ENCODE measurements at places on chromosomes 6 and 20.

DNA sequence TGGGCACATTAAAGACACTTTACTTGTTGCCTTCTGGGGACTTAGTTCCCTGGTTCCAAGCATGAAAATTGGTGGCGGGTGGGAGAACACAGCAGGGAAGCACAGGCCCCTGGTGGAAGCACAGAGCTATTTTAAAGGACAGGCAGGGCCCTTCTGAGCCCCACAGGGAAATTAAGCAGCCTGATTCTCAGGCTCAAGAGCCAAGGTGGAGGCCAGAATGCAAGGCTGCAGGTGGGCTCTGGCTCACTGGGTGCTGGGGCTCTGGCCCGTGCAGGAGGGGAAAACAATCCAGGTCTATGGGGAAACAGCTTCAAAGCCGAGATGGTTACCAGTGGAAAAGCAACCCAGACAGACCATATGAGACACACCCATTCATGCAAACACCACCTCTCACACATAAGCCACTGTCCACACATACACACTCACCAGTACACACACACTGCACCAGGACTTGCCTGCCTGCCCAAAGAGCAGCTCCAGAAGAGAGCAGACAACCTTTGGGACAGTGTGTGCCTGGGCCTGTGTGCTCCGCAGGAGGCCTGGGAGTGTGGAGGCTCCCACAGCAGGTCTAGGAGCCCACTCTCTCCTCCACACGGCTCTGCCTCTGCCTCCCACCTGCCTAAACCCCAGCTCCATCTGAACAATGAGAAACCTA lies 30.6 kb downstream of the TFEB start:
- no peak overlapping the region for H3K4me3 ChIP-seq
- peak overlapping the region; percentile 63 for H3K27ac ChIP-seq
- H3K36me3 ChIP-seq, result peaks cover 5% of the 10 kb centered on the region
- DNase-seq, result no peak
- peaks cover 42% of the 10 kb centered on the region for H3K4me1 ChIP-seq

- DNase-seq, result no peak
- no peaks in the 10 kb centered on the region for H3K27me3 ChIP-seq
- H3K4me3 ChIP-seq, result no peak overlapping the region
- H3K4me1 ChIP-seq, result no peaks in the 10 kb centered on the region
Observed at GRCh38 chr6:4884646-4885340, 108.6 kb downstream of the CDYL start.

DNA sequence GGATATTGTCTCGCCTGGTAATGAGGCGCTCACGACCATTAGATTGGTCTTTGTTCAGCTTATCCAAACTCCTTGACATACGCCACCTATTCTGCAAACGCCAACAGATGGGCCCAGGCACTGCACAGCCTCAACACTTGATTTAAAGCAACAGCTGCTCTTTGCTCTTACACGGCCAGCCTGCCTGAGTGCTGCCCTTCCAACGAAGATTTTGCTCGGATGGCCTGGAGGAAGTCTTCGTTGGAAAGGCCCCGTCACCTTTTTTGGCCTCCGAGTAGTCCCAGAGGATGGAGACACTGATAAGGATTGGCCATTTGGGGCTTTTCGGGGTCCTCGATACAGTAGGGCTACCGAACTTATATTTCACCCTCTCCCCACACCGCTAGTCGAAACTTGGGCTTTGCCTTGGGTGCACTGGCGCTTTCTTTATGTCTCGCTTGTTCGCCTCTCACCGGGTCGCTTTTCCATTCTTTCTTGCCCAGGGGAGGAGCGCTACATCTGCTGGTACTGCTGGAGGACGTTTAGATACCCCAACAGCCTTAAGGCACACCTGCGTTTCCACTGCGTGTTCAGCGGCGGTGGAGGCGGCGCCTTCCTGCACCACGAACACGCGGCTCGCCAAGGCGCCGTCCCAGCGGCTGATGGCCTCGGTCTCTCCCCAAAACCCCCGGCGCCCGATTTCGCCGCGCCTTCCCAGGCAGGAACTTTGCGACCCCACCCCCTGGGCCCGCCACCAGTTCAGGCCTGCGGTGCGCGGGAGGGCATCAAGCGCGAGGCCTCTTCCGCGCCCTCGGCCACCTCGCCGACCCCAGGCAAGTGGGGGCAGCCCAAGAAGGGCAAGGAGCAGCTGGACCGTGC lies 6.1 kb downstream of the PRDM13 start:
- no peak for DNase-seq
- H3K4me1 ChIP-seq, result peaks cover 20% of the 10 kb centered on the region
- no peak overlapping the region for H3K27ac ChIP-seq
- H3K36me3 ChIP-seq, result no peaks in the 10 kb centered on the region
- H3K27me3 ChIP-seq, result peaks cover 96% of the 10 kb centered on the region

- H3K27ac ChIP-seq, result no peak overlapping the region
- H3K4me3 ChIP-seq, result no peak overlapping the region
- no peak for DNase-seq
Observed at GRCh38 chr6:3533981-3534380, 77.1 kb upstream of the SLC22A23 start.

DNA sequence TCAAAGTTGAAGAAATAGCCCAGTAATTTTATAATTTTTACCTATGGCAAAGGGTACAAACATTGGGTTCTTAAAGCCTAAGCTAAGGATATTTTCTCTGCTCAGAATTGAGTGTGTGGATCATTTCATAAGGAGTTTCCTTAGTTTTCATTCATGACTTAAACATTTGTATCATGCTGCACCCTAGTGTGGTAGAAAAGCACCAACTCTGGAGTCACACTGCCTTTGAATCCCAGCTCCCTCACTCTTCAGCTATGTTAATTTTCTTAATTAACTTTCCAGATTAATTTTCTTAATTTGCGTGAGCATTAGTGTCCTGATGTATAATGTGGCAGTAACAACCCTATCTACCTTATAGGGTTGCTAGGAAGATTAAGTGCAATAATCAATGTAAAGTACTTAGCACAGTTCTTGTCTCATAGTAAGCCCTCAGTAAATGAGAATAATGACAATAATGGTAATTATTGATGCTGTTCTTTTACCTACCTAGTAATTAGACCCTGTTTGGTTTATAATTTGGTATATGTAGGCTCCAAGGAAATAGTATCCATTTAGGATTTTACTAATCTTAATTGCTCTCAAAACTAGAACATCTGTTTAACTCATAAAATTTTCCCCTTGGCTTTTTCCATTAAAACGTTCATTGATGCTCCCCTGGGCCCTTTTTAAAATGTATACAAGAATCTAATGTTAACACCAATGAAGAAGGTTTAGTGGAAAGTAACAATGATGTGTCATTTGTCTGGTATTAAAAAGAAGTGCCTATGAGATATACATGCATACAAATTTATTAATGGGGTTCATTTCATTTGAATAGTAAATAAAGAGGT lies 31.6 kb downstream of the DSE start:
- no peaks in the 10 kb centered on the region for H3K27me3 ChIP-seq
- no peak overlapping the region for H3K27ac ChIP-seq
- DNase-seq, result no peak
- no peak overlapping the region for H3K4me3 ChIP-seq
- H3K36me3 ChIP-seq, result peaks cover 8% of the 10 kb centered on the region

DNA sequence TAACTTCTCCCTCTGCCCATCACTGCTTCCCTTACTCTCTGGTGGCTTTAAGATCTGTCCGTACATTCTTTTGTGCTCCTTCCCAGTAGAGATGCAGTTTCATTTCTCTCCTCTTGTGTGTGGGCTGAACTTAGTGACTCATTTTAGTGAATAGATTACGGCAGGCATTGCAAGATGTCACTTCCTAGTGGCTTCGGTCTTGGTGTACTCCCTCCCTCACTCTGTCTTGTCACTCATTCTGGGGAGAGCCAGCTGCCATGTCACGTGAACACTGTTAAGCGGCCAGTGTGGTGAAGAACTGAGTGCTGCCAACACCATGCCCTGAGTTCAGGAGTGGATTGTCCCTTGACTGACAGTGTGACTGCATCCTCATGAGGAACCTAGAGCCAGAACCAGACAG lies 115.9 kb downstream of the OTOR start:
- H3K4me3 ChIP-seq, result no peak overlapping the region
- H3K36me3 ChIP-seq, result no peaks in the 10 kb centered on the region
- no peak for DNase-seq
- no peaks in the 10 kb centered on the region for H3K4me1 ChIP-seq
- no peak overlapping the region for H3K27ac ChIP-seq

DNA sequence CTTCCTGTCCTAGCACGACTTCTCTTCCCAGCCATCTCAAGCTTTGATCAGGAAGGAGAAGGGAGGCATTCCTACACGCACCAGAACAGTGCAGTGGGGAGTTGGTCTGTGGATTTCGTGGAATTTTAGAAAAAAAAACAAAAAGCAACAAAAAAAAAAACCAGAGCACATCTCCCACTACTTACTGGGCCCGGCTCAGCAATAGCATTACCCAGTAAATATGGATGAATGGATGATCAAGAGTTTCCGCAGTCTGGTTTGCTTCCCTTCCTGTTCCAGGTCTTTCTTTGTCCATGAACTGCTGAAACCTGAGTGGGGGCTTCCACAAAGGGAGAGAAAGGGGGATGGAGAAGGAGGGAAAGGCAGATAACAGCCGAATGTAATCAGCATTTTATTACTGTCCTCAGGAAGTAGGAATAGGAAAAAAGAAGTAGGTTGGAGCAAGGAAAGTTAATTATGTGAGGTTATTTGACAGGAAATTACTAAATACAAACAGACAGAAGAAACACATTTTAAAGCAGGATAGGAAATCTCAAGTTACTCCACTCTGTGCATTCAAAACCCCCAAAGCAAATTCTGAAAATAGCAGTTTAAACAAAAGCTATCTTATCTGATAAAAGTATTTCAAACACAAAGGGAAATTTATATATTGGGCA lies 349.0 kb downstream of the PRL start:
- DNase-seq, result no peak

DNA sequence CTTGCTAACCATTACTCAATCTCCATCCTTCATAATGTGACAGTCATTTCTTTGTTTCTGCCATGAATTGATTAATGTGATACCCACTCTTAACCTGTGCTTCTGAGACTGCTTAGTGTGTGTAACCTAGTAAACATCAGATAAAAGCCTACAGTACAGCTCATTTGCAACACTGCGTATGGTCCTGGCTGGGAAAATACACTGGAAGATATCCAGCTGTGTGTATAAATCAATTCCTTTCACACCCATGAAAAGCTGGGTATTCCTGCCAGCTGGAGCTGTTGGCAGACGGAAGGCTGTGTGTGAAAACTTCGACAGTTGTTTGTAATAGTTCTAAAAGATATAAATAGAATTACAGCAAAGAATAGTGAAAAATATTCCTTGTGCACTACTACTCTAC lies 509.2 kb downstream of the FRK start:
- H3K4me3 ChIP-seq, result no peak overlapping the region
- H3K27me3 ChIP-seq, result no peaks in the 10 kb centered on the region
- H3K27ac ChIP-seq, result no peak overlapping the region
- DNase-seq, result no peak
- no peaks in the 10 kb centered on the region for H3K4me1 ChIP-seq
- H3K36me3 ChIP-seq, result no peaks in the 10 kb centered on the region

GRCh38 chr6:146944077-146944476 lies 260.1 kb upstream of the STXBP5 start:
- no peak for DNase-seq
- no peaks in the 10 kb centered on the region for H3K36me3 ChIP-seq
- no peaks in the 10 kb centered on the region for H3K27me3 ChIP-seq
- no peak overlapping the region for H3K27ac ChIP-seq

DNA sequence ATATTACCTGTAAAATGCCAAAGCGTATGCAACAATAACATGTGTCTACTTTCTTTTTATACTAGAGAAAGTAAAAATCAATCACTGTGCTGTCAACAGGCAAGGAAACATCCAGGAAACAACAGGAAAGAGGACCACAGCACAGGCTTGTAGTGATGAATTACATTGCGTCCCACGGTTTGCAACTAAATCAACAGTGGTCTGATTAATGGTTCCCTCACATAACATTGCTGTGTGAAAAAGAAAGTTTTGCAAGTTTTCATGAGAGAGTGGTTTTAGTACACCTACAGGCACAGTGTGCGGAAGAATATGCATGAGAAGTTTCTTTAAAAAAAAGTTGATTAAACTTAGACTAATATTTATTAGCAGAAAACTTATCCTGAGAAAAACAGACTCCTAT lies 329.5 kb upstream of the HSF2 start:
- no peak overlapping the region for H3K4me3 ChIP-seq
- no peaks in the 10 kb centered on the region for H3K36me3 ChIP-seq
- H3K4me1 ChIP-seq, result no peaks in the 10 kb centered on the region
- no peak for DNase-seq
- H3K27me3 ChIP-seq, result no peaks in the 10 kb centered on the region

DNA sequence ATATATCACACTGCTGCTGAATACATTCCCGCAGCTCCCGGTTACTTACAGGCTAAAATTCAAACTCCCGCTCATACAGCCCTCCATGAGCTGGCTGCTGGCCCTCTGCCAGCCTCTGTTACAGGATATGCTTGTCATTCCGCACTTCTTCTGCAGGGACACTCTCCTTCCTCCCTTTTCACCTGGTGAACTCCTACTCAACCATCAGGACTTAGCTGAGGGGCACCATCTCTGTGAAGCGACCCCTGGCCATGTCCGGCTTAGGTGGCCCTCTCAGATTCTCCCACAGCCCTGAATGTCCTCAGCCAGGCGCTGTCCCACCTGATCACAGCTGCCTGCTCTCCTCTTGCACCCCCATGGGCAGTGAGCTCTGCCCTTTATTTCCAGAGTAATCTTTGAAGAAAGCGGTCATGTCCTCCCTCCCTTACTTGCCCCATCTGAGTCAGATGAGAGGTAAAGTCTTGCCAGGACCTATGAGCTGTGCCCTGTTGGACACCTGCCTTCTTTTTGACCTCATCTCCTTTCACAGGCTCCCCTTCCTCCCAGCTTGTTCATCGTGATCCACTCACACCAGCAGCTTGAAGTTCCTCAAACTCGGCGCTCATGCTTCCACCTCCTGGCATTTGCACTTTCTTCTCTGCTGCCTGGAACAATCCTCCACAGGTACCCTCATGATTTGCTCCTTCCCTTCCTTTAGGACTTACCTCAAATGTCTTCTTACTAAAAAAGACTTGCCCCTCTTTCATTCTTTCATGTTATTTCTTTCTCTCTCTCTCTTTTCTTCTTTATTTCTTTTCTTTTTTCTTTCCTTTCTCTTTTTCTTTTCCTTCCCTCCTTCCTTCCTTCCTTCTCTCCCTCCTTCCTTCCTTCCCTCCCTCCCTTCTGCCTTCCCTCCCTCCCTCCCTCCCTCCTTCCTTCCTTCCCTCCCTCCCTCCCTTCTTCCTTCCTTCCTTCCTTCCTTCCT lies 5.6 kb downstream of the CYP24A1 start:
- no peak overlapping the region for H3K4me3 ChIP-seq
- no peaks in the 10 kb centered on the region for H3K36me3 ChIP-seq
- no peak overlapping the region for H3K27ac ChIP-seq
- peaks cover 73% of the 10 kb centered on the region for H3K27me3 ChIP-seq
- peaks cover 6% of the 10 kb centered on the region for H3K4me1 ChIP-seq

GRCh38 chr6:116450185-116450710 lies 10.9 kb upstream of the CALHM6 start:
- DNase-seq, result no peak
- no peak overlapping the region for H3K27ac ChIP-seq
- no peak overlapping the region for H3K4me3 ChIP-seq

- no peak for DNase-seq
- no peaks in the 10 kb centered on the region for H3K27me3 ChIP-seq
- H3K4me3 ChIP-seq, result no peak overlapping the region
- no peak overlapping the region for H3K27ac ChIP-seq
Observed at GRCh38 chr6:53803081-53803860, 8.5 kb downstream of the LRRC1 start.
